ENCODE measurements at places on chromosomes 6 and 20.

- DNase-seq = no peak
Measured at GRCh38 chr6:39330057-39330456, 7.6 kb upstream of the KCNK16 start.

DNA sequence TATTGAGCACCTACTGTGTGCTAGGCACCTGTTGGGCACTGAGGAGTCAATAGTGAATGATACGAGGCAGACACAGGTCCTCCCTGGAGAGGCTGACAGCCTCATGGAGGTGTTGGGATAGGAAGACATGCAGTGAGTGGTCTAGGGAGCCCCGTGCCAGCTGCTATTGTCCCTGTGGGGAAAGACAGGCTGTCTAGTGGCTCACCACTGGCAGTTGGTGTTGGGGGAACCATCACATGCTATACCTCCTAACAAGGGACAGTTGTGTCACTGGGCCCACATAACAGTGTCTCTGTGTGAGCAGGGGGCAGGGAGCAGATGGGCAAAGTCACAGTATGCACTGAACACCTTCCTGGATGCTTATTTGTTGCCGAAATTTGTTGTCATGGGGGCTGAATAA, 45.9 kb upstream of the CTNNBL1 start:
- no peak for DNase-seq

DNA sequence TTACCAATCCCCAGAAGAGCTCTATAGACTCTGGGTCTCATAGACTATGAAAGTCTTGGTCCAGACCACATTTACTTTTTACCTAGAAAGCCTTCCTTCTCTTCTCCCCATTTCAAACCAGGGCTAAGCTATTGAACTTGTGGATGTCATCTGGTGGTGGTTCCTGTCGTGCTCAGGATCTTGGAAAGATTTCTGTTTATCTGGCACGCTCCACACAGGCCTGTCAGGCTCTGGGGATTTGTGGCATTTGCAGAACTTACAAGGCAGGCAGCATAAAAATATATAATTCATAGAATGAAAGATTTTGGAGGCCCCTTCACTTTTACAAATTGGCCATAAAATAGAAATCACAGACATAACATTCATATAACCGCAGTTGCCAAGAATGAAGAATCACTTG, 188.1 kb downstream of the UST start:
- DNase-seq = no peak

GRCh38 chr6:111727041-111727440, 121.4 kb upstream of the TRAF3IP2 start:
- no peak for DNase-seq

DNA sequence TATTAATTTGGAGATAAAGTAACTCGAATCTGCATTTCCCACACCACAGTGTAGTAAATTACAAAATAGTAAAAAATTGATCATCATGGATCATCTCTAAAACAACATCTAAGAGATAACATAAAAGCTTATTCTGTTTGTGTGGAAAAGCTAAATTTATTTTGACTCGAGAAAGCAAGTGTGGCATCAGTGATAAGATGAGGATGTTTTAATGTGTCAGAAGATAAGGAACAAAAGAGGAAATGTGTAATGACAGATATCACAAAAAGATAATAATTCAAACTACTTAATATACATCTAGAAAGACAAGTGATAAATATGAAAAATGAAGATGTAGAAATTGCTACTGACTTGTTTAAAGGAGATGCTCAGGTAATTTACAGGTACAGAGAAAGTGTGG, 74.1 kb downstream of the DNAH8 start:
- no peak for DNase-seq

DNA sequence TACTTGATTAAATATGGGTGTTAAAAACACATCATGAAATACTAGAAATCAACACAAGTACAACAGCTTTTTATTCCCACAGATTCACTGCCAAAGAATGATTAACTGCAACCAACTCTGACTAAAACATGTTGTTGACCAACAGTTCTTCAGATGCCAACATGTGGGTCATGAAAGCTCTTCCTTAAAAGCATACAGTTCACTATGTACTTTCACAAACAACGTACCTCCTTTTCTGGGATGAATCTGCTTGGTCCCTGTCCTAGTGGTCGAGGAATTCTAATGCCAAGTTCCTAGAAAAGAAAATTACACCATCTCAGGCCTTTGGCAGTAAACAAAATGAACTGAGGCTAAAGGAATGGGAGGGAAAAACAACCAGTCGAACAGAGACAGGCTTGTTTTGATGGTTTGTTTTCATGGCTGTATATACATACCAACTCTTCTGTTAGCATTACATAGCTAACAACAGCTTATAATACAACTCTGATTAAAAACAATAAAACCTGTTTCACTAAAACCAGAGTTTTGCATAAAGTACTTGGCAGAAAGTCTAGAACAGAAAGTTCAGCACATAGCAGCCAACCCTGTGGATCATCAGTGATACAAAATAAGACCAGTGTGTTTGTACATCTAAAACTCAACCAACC, 92.5 kb downstream of the SESN1 start:
- DNase-seq = no peak

- no peak for DNase-seq
Measured at GRCh38 chr6:116471531-116471930, 10.4 kb downstream of the CALHM6 start.

GRCh38 chr6:157302736-157303135, 20.6 kb downstream of the TMEM242 start:
- DNase-seq = no peak

- DNase-seq = no peak
Measured at GRCh38 chr6:56551409-56552120, 91.1 kb downstream of the DST start.

DNA sequence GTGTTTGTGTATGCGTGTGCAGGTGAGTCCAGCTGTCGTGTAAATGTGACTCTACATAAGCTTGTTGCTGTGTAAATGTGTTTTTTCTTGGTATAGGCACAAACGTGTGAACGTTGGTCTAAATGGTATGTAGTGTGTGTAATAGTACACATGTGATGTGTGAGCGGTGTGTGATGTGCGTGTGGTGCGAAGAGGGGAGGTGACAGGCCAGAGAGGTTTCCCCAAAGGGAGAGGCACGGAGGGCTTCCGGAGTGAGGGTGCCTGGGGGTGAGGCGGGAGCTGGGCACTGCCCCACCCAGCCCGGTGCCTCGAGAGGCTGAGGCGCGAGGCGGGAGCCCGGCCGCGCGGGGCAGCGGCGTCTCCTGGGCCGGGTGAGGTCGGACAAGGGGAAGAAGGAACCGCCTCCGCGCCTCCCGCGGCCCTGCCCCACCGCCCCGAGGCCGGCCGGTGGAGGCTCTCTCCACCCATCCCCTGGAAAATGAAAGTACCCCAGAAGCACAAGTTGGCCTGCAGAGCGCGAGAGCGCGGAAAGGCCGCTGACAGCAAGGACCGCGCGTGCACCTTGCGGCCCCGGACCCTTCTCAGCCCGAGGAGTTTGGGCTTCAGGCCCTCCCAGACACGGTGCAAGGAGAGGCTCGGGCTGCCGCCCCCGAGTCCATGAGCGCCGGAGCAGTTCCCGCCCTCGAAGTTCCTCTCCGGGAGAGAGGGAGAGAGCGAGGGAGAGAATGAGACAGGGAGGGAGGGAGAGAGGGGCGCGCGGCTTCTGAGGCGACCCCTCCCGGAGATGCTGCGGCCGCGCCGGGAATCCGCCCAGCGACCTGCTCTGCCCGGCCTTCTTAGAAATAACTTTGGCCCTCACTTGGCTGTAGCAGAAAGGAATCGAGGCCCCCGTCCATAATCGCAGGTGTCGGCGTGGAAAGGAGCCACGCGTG, 43.2 kb upstream of the OSTM1 start:
- no peak for DNase-seq

DNA sequence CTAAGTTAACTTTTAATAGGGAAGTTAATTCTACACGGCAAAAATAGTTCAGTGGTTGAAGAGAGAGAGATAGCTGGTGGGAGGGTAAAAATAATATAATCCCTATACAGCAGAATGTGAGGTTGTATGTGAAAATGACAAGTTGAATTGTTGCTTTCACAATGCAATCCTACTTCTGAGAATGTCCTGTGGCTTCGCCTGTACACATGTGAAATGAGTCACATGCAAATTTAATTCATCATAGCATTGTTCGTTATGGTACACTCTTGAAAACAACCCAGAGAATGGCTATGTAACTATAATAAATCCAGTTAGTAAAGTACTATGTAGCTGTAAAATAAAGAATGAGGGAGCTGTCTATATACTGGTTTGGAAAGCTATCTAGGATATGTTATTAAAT, 46.0 kb upstream of the HINT3 start:
- no peak for DNase-seq

- no peak for DNase-seq
Measured at GRCh38 chr6:169988769-169989550, 237.5 kb downstream of the ERMARD start.

DNA sequence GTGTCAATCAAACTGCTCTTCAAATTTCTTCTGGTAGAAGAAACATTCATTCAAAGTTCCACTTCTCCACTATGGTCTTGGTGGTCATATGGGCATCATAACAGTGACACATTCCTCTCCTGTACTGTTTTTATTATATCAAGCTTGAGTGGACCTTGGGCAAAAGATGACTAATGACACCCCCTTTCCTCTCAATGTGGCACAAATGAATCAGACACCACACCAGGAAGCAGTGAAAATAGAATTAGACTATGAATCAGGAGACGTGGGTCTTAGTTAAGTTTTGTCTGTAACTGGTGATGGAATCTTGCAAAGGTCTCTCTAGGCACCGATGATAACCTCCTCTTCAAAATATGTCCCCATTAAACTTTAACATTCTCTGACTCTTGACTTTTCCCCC, 9.0 kb upstream of the NRSN1 start:
- no peak for DNase-seq

DNA sequence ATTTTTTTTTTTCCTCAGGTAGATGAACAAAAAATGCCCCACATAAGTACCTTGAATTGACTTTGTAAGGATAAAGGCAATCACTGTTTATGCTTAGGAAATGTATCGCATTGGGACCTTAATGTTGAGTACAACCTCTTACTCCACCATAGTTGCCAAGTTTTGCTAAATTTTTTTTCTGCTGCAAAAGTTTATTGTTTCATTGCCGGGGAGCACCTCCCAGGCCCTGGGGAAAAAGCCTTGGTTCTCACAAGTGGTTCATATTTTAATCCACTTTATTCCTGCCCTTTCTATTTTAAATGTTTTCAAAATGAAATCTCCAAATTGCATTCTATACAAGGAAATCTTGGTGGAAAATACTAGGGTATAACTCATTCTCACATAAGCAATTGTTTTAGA, 52.3 kb upstream of the UTRN start:
- DNase-seq = no peak

- no peak for DNase-seq
Measured at GRCh38 chr20:50601511-50602431, 89.6 kb downstream of the RIPOR3 start.

Measured in stimulated activated CD4-positive, alpha-beta T cell treated with anti-CD3 and anti-CD28 coated beads, Interleukin-2, amount 100 ng/mL, for 48 hours (primary cell).